ENCODE measurements at places on chromosomes 16 and 17.

DNA sequence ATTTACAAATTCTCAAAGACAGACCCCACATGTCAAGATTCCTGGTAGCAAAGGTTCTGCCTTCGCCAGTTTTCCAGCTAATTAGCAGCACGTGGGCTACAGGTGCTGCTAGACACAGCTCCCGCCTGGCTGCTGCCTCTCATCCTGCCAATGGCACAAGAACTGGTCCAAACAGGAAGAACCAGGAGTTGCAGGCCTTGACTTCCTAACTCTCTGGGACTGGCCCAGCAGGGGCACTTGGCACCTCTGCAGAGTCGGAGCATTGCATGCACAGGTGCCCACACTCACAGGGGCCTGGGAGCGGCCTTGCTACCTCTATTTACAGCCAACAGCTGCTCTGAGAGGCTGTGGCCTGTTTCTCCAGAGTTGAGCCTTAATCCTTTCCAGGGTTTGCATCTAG is 39.6 kb downstream of the TK2 start:
- no peak for DNase-seq

GRCh38 chr17:73342050-73342522 is 30.3 kb upstream of the CDC42EP4 start:
- peak; percentile 89 for DNase-seq

- no peak for DNase-seq
Measured at GRCh38 chr17:17408236-17408794, 68.5 kb upstream of the MED9 start.

GRCh38 chr16:84834403-84834772 is 14.6 kb downstream of the CRISPLD2 start:
- no peak for DNase-seq

- DNase-seq: no peak
Measured at GRCh38 chr17:46908068-46908737, 14.8 kb upstream of the GOSR2 start.

- peak; percentile 48 for DNase-seq
Measured at GRCh38 chr17:35588196-35588920, 1.2 kb downstream of the AP2B1 start.

DNA sequence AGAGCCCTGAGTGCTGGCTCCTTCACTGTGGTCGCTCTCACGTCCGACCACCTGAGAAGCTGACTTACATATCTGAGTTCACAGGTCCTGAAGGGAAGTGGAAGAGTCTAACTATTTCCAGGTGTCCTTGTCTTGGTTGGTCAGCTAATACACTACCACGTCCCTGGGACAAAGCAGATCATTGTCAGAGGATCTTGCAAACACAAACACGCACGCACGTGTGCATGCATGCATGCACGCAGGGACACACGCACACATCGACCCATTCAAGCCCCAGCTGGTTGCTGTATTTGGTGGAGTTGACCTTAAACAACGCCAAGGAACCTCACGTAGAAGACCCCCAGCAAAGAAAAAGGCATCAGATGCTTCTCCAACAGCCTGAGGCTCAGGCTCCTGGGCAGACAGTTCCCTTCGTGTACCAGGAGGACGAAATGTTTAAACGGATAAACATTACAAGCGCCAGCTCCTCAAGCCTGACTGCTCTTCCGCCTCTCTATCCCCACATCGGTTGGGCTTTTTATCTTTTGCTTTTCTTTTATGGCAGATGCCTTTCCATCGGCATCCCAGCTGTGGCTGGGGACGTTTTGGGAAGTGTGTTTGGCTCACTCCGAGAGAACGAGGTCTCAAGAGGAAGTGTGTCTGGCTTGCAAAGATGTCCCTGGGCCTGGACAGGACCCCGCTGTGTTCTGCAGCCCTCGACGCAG is 95.8 kb downstream of the TBC1D16 start:
- no peak for DNase-seq

GRCh38 chr17:30332057-30332542 is 1.8 kb downstream of the TMIGD1 start:
- peak; percentile 26 for DNase-seq

- DNase-seq: peak; percentile 25
Measured at GRCh38 chr17:27585153-27585681, 45.8 kb upstream of the LGALS9 start.

DNA sequence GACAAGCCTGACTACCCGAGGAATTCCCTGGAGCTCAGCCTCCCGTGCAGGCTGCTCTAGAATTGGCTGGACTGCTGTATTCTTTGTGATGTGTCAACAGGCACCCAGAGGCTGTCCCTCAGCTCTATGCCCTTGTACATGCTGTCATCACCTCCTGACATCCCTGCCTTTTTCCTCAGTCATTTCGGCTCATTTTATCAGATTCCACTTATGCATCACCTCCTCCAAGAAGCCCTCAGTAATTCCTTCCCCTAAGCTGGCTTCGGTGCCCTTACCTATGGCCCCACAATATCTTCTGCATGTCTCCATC is 126.4 kb downstream of the DYNLRB2 start:
- DNase-seq: no peak

GRCh38 chr17:5800646-5801045 is 216.3 kb upstream of the NLRP1 start:
- no peak for DNase-seq

GRCh38 chr17:33964344-33964979 is 290.6 kb upstream of the CCL2 start:
- no peak for DNase-seq

DNA sequence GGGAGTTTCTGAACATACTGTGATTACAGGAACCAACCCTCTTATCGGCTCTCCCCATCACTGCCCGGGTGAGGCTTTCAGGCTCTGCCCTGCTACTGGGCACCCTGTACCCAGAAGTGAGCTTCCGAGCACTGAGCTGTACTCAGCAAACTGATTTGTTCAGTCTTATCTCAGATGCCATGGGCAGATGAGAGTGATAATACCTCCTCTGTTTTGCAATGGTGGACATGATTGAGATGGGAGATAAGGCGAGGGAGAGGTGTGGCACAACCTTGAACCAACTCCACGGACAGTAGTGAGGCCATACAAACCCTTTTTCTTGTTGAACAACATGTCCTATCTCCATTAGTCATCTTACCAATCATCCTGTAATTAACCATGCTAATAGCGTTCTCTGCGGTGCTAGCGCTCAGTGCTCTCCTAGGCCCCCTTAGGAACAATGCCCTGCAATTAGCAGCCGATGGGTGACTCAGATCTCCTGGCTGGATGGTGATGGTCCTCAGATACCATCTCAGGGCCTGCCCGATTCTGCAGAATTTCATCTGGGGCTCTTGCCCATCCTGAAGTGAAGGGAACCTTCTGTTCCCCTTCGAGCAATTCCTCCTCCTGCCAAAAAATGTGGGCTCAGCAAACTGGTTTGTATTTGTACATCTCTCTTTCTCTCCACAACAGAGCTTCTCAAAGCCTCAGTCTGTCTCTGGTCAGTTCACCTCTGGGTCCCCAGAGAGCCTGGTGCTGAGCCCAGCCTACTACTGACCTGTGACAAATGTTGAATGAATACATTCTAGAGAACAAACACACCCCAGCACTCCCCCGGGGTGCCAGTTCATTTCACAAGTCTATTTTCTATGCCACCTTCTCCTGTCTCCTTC is 139.3 kb upstream of the IRX3 start:
- no peak for DNase-seq

DNA sequence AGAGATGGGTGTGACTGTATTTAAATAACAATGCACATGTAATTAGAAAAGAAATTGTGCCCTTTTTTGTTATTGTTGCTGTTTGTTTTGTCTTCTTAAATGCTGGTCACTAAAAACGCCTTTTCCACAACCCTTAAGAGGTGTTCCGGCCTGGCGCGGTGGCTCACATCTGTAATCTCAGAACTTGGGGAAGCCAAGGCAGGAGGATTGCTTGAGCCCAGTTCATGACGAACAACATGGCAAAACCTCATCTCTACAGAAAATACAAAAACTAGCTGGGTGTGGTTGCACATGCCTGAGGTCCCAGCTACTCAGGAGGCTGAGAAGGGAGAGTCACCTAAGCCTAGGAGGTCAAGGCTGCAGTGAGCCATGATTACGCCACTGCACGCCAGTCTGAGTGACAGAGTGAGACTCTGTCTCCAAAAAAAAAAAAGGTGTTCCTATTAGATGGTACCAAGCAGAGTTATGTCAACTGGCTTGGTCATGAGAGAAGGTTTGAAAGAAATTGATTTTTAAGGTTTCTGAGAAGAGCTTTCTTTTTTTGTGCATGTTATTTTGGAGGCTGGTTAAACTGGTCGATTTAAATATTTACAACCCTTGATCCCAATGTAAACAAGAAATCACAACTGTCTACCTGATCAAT is 23.5 kb upstream of the RFFL start:
- DNase-seq: no peak

- peak; percentile 32 for DNase-seq
Measured at GRCh38 chr17:69779378-69780214, 295.4 kb upstream of the KCNJ16 start.

DNA sequence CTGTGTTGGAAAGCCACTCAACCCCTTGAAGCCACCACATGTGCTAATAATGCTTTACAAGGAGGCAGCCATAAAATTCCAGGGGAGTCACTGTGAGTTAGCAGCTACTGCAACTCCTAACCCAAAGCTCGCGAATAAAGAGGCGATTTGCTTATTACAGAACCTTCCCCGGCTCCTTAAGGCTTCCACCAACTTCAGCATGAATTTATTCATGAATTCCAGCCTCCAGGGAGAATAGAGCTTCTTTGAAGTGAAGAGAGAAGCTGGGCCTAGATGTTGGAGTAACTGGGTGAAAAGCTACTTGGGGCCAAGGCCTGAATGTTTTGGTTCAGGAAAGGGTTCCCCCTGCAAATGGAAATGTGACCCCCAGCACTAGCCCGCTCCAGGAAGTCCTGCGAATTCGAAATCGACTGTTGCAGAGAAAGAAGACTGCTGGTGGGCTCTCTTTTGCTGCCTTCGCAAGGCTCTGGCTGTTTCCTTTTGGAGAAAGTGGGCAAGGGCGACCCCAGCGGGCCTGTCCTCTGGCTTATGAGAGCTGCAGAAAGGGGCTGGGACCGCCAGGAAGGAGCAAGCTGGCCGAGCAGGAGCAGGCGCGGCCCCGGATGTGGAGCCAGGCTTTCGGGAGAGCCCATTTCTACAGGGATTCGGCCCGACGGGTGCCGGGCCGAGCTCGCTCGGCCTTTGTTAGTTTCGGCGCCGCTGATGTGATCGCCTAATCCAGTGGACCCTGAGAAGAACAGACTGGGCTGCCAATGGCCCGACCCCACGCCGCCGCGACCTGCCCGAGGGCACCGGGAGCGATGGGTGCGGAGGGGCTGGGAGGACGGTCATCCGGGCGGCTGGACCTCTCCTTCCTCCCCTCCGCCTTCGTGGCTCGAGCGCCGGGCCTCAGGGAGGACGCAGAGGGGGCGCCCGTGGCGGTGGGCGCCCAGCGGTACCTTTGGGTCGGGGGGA is 7.6 kb downstream of the CBX8 start:
- no peak for DNase-seq

GRCh38 chr17:32697728-32698625 is 178.9 kb downstream of the MYO1D start:
- no peak for DNase-seq

DNA sequence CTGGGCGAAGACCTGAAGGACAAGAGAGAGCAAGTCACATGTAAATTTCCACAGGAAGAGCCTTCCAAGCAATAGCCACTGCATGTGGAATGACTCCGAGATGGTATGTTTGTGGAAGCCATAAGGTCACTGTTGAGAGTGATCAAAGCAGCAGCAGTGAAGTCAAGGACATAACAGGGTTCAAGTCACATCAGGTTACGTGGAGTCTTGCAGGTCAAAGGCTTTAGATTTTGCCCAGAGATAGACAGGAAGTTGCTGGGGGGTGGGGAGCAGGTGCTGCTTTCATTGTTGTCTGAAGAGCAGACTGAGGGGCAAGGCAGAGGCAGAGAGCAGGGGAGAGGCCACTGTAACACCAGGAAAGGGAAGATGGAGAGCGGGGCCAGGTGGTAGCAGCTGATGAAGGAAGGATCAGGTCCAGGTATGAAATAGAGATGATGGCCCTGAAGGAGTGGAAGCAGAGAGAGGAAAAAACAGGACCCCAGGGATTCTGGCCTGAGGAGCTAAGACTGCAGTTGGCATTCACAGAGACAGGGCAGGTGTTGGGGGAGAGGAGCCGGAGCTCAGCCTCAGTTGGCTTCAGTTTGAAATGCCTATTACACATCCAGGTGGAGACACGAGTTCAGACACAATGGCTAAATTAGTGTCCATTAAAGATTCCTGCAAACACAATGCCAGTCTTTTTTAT is 129.3 kb upstream of the AXIN2 start:
- DNase-seq: no peak

GRCh38 chr16:52501746-52502145 is 45.2 kb downstream of the TOX3 start:
- no peak for DNase-seq

GRCh38 chr16:67302970-67303369 is 23.6 kb downstream of the KCTD19 start:
- no peak for DNase-seq

GRCh38 chr16:87979352-87979751 is 28.1 kb downstream of the BANP start:
- DNase-seq: no peak

DNA sequence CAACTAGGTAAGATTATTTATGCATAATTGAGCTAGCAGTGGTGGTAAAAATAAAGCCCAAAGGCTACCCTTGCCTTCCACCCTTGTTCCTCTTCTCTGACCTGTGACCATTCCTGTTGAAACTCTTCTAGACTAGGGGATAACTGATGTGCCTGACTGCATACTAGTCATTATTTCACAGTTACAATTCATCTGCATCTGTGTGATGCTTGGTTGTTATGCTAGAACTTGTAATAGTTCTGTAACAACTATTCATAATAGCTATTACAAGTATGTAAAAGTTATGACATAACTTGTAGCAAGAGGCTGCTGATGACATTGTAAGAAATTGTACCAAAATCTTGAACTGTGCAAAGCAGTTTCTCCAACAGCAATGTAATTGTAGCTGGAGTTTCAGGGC is 2.4 kb upstream of the VAC14 start:
- DNase-seq: peak; percentile 23

- peak; percentile 79 for DNase-seq
Measured at GRCh38 chr17:40179923-40180659, 2.8 kb downstream of the RAPGEFL1 start.

- DNase-seq: no peak
Measured at GRCh38 chr17:57694051-57694450, 51.0 kb downstream of the CCDC182 start.

DNA sequence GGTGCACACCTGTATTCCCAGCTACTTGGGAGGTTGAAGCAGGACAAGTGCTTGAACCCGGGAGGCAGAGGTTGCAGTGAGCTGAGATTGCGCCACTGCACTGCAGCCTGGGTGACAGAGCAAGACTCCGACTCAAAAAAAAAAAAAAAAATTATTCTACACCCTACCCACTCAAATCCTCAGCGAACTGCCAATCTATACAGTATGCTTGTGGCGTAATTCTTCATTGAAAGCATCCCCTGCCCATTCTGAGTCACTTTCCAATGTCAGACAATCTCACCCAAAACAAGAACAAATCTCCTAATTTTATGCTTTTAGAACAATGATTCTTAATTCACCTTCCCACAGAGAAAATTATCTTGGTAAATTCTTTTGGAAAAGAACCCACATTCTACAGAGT is 12.0 kb downstream of the AMFR start:
- no peak for DNase-seq

GRCh38 chr17:47708864-47709541 is 15.0 kb downstream of the TBKBP1 start:
- DNase-seq: no peak

GRCh38 chr17:72950242-72950931 is 142.1 kb downstream of the SLC39A11 start:
- DNase-seq: no peak

All from fibroblast of skin of scalp (primary cell).